ENCODE measurements at places on chromosomes 2 and 18.
A peak's percentile ranks its signal among the peaks of the same experiment; 100 is the strongest.

GRCh38 chr2:161998857-161999256 lies 75.2 kb downstream of the DPP4 start:
- no peak for DNase-seq

GRCh38 chr2:190927301-190927700 lies 46.7 kb downstream of the GLS start:
- no peak for DNase-seq

- DNase-seq: no peak
These were observed 89.3 kb downstream of the ADD2 start for GRCh38 chr2:70678576-70679143.

DNA sequence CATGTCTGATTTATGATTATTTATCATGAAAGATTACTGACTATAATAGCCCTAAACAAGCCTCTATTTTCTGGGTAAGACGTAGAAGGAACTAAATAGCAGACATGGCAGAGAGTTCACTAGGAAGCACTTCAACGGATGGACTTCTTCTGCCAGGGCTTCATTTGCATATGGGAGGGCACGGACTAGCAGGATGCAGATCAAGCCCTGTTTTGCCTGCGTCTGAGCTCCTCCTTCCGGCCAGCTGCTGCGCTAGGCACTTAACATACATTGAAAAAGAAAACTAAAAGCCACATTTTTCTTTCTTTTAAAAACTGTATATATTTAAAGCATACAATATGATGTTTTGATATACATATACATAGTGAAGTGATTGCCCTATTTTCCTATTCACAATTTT lies 340.0 kb upstream of the MEX3C start:
- no peak for DNase-seq

GRCh38 chr2:216350214-216350791 lies 22.0 kb downstream of the MARCHF4 start:
- DNase-seq: no peak

GRCh38 chr2:208097801-208098200 lies 26.5 kb downstream of the CRYGD start:
- DNase-seq: no peak

DNA sequence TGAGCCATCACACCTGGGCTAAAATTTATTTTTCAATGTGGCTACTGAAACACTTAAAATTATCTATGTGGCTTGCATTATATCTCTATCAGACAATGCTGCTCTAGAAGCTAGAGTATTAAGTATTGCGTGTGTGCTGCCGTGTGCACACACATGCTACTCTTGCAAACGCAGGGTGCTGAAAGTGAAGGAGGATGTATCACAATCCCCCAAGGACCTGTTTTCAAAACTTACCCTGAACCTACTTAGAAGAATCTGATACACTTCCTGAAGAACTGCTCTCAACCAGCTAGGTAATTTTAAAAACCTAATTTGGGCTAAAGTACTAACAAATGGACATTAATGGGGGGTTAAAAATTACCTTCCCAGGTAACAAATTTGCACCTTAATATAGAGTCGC lies 66.5 kb downstream of the EPHA4 start:
- no peak for DNase-seq

- no peak for DNase-seq
These were observed 69.3 kb upstream of the DYNC1I2 start for GRCh38 chr2:171617981-171618380.

- no peak for DNase-seq
These were observed 167.8 kb downstream of the NUP35 start for GRCh38 chr2:183292028-183292427.

DNA sequence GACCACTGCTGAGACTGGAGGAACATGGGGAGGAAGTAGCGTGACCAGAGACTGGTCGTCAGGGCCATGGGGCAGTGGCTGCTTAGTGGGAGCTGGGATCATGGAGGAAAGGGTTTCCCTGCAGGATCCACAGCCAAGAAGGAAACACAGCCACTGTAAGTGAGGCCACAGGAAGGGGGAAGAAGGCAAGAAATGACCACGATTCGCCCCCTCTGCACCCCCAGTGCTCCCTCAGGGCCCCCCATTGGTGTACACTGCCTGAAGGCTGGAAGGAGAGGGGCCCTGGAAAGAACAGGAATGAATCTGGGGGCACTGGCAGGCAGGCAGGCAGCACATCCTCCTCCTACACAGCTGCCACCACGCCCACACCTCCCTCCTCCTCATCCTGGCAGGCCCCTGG lies 62.5 kb upstream of the RMDN2 start:
- DNase-seq: no peak

DNA sequence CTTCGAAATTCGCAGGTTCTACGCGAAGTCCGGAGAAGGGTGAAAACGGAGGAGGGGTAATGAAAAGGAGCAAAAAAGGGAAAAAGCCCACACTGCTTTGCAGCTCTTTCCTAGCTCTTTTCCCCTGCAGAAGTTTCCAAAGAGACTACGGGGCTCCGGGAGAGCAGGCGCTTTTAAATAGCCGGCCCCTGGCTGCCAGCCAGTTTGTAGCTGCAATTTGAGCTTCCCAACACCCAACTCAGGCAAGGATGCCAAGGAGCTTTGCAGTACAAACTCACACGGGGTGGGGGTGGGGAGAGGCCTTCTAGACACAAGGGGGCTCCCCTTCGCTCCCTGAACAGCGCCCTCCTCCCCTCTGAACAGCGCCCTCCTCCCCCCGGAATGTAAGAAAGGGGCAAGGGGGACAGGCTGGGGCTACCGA lies at the start of gene IGFBP5:
IGFBP5 (minus strand) TSS at position 149 of the 421 bp plus-strand sequence. CDS start 774 bp downstream, outside the sequence.
- no peak for DNase-seq

DNA sequence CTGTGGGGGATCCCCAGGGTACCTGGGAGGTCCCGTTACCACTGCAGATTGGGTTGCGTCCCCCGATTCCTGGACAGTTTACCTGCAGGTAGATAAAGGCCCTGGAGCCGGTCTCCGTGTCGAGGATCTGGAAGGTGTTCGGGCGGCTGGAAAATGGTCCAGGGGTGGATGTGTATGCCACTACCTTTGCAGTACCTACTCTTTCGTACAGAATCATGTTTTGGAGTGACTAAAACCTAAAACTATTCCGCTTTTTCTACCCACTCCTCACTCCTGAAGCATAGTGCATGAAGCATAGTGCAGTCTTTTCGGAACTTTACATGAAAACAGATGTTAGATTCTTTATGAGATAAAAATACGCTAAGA lies 418 bp downstream of the WDR75 start:
- DNase-seq: no peak

GRCh38 chr2:201852462-201852861 lies 46.1 kb downstream of the CDK15 start:
- DNase-seq: no peak

DNA sequence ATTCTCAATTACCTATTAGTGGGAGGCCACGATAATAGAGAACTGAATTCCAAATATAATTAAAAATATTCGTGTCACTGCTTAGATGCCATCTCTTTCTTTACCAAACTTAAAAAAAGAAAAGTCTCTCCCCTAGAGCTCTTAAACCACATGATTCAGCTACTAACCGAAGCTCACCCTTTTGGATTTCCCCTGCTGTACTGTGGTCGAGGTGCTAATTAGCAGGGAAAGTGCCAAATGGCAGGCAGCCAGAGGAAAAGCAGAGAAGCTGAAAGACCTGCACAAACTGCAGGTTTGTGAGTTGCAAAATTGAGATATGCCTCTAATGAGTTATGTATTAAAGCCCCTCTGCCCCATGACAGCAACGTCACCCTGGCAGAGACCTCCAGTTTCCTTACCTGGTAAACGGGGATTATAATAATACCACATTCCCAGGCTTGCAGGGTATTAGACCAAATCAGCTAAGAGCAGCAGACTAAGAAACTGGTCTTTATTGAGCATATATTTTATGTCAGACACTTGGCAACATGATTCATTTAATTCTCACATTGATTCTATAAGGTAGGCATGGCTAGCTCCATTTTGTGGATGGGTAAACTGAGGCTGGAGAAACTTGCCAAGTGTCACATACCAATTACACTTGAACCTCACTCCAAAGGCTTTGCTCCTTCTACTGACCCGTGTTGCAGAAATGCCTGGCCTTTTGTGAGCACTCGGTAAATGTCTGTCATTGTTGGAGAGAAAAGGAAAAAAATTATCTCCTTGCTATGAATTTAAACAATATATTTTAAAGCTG lies 259.7 kb downstream of the LPIN1 start:
- DNase-seq: peak; percentile 26

GRCh38 chr2:136226903-136227302 lies 109.0 kb upstream of the CXCR4 start:
- DNase-seq: no peak

DNA sequence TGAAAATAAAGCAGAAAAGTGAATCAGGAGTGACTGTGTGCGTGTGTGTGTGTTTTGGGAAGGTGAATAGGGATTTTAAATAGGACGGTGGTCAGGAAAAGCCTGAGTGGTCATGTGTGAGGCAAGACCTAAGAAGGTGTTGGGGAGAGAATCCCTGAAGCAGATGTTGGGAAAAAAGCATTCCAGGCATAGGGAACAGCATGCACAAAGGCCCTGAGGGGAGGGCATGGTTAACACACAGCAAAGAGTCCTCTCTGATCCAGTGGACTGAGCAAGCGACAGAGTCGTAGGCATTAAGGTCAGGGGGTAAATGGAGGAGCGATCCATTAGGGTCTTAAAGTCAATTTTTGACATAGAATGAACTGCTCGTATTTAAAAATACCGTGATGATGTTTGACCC lies 34.0 kb upstream of the OTOS start:
- no peak for DNase-seq

GRCh38 chr2:3270095-3270478 lies 107.5 kb downstream of the EIPR1 start:
- no peak for DNase-seq

- no peak for DNase-seq
These were observed at the start of gene OTOF for GRCh38 chr2:26477911-26478253. Gene OTOF, minus strand, starts transcription at chr2:26478124.

DNA sequence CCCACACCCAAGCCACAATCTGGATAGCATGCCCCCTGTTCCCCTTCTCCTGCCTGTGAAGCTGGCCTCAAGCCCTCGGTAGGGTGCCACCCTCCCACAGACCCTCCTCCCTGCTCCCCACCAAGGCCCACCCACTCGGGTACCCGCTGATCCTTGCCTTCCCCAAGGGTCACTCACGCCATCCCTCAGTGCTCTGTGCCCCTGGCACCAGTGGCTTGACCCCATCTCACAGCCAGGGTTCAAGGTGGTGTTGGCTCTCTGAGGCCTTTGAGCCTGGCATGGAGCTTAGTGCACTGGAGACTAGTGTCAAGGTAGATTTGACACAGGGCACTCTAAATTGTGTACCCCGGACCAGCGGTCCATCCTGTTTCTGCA lies 11.9 kb downstream of the ADRA2B start:
- DNase-seq: no peak

DNA sequence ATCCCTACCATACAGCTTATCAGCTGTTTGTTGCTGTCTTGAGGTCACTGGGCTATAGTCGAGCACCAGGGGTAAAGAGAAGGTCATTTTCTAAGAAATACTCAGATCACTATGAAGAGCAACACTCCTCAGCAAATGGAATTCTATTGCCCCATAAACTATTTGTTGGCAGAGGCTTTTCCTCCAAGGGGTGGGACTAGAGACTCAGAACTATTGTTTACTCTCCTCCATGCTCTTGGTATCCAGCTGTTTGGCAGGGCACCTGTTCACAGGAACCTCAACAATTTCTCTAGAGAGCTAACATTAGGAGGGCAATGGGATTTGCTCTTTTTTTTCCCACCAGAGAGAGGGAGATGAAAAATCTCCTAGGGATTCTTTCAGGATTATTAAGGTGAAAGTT lies 249.1 kb upstream of the SPRED2 start:
- no peak for DNase-seq

GRCh38 chr2:218002845-218003180 lies at the start of gene TNS1:
Gene TNS1, minus strand, starts transcription at chr2:218002995. Its CDS starts 123 bp downstream, at chr2:218002872.
- no peak for DNase-seq

DNA sequence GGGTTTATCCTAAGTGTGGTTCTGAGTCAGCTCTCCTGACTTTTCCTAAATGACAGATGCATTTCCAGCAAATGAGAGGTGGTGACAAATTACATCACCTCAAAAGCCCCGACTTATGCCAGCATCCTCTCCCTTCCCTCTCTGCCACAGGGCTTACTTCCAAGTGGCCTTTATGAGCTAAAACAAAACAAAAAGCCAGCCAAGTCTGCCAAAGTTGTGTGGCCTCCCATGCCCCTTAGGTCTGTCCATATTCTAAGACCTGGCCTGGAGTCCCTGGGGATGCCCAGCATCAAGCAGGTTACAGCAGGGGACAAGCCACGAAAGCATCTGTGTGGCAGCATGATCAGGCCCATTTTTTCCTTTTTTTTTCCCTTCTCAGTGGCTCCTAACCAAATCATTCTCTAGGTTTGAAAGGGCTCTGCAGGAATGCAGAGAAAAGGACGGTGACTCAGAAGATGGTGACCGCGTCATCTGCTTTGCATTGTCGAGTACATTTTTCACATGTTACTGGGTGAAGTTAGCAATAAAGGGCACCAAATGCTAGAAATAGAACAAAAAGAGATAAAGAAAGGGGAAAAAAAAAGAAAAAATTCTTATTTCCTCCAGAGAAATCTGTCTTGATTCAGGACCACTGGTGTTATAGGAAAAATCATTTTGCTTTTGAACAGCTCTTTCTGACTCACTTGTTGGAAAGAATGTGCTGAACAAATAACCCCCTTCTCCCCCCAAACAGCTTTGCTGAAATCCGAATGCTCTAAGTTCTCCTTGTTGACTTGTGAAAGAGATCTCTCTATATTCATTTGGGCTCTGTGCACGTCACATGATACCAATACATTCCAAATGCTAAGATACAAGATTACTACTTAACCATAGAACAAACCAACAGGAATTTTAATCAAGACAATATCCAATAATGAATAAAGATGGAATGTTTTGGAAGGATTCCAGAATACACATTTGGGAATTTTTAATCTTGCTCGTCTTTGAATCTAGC lies 178.7 kb downstream of the EN1 start:
- no peak for DNase-seq

- no peak for DNase-seq
These were observed 56.3 kb downstream of the SRBD1 start for GRCh38 chr2:45554742-45555140.

GRCh38 chr2:239202343-239202742 lies 198.5 kb downstream of the HDAC4 start:
- no peak for DNase-seq

GRCh38 chr18:55475916-55476315 lies 112.1 kb downstream of the TCF4 start:
- DNase-seq: no peak

GRCh38 chr2:35978218-35978617 lies 377.4 kb upstream of the CRIM1 start:
- DNase-seq: no peak

DNA sequence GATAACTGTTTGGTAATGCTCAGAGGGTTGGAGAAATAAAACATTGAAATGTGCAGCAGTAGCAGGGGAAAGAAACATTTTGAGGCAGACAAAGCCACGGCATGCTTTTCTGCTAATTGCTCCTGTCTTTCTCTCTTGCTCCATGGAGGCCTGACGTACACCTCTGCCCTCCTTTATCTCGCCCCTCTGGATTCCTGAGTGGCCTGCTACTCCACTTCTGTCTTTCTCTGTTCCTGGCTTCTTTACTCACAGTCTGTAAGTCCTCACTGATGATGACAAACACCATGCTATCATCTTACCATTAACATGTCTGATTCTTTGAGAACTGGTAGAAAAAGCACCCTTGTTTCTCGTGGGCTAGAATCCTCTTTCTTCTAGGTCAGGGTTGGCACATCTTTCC lies 392.9 kb downstream of the MEIS1 start:
- no peak for DNase-seq
